Renal cortical epithelial cell (primary cell): ENCODE measurements at places on chromosomes 2 and 18. TPM values are rescaled to one million over a fixed set of nuclear protein-coding genes. Genes with fewer than 3 reads are reported as not detected.

Gene MYOM1
- total RNA-seq, result 0.99 TPM in 1 of 2 replicates, not detected in the other

Gene MAPK4
- 1.6 TPM in 1 of 2 replicates, not detected in the other for total RNA-seq

Gene LCT
- not detected in 2 replicates for total RNA-seq

- no peak for DNase-seq
These were observed 708 bp upstream of the RIF1 start for GRCh38 chr2:151408788-151409600.

Gene LYPD6
- total RNA-seq, result 1.6 and 5.6 TPM in 2 replicates

GRCh38 chr2:84435345-84436025 lies 23.6 kb downstream of the SUCLG1 start:
- DNase-seq, result peak; percentile 57

DNA sequence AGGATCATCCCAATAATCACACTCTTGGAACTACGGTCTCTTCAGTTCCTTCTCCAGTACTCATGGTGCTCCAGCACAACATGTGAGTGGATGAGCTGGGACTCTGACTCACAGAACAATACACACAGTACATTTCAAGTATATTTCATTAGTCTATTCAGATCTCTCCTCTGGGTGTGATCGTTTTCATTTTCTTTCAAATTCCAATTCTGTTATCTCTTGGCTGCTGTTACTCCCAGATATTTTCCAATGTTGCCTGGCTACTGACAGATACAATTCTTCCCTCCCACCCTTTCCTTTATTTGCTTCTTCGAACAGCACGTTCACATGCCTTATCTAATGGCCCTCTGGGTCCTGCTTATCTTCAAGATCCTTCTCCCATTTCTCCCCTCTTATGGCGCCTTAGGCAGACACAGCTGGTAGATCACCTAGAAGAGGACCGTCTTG lies 216.0 kb downstream of the ACKR3 start:
- no peak for DNase-seq

Gene TRIM43
- total RNA-seq, result 0.05 TPM in 1 of 2 replicates, not detected in the other

Gene DNAH7
- 1.0 and 7.9 TPM in 2 replicates for total RNA-seq

DNA sequence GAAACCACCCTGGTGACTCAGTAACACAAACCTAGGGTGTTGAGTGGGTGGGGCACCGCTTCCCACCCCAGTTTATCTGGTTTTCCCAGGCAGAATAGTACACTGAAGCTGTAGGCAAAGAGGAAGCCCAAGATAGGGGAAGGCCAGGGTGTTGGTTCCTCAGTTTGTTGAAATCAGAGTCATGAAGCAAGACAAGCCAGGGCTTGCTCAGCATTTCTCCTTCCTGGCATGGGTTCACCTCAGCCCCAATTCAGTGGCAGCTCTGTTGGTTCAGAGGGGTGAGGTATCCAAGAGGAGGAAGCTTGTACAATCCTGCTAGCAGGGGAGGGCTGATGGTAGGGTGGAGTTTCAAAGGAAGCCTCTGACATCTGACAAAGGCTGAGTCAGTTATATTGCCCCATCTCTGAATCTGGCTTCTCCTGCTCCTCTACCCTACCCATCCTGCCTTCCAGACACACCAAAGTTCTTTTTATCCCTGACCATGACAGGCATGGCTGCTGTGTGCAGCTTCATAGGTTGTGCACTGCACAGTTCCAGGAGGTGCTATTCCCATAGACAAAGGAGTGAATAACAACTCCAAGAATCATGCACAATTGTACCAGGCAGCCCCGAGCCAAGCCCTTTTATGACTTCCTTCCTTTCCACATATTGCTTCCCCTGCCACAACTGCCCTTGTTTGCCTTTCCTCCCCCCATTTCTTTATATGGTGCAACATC lies 24.9 kb upstream of the RAB10 start:
- DNase-seq, result peak; percentile 87

GRCh38 chr2:230875347-230876315 lies 10.9 kb downstream of the ITM2C start:
- DNase-seq, result no peak

GRCh38 chr2:120798567-120799247 lies 63.0 kb downstream of the GLI2 start:
- no peak for DNase-seq

- no peak for DNase-seq
These were observed 690.1 kb upstream of the KLHL29 start for GRCh38 chr2:22694856-22695255.

Gene ZC3H15
- 85.1 and 115 TPM in 2 replicates for total RNA-seq

Gene LTBP1
- total RNA-seq, result 0.89 and 3.6 TPM in 2 replicates

Gene ADD2
- 0.35 and 2.3 TPM in 2 replicates for total RNA-seq

DNA sequence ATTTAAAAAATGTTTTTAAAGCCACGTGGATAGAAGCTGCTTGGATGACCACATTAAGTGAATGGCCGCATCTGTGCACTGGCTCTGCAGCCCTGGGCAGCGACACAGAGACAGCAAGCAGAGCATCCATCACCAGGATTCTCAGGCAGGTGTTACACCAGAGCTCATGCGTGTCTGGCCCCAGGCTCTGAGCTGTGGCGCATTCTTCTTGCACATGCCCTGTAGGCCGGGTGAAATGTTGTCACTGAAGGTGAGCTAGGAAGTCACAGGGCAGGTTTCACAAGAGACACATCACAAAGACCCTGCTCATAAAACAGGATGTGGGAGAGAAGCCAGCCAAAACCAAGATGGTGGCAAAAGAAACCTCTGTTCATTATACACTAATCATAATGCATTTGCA lies 8.4 kb upstream of the PXDN start:
- DNase-seq, result no peak

Gene AQP12A
- not detected in 2 replicates for total RNA-seq

DNA sequence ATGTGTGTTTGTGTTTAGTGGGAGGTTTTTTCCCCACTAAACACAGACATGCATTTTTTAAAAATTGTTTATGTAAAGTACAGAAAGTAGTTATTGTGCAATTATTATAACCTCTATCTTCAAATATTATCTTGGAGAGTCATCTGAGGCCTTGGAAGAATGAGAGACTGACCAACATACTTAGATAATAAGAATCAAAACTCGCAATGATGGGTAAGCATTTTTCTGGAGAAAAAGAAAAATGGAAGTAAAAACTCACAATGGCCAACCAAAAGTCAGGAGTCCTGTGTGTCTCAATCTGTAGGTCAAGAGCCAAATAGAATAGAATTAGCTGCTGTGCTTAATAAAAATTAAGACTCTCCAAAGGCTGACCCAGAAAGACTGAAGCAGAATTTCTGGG lies 43.0 kb downstream of the MEMO1 start:
- DNase-seq, result no peak

DNA sequence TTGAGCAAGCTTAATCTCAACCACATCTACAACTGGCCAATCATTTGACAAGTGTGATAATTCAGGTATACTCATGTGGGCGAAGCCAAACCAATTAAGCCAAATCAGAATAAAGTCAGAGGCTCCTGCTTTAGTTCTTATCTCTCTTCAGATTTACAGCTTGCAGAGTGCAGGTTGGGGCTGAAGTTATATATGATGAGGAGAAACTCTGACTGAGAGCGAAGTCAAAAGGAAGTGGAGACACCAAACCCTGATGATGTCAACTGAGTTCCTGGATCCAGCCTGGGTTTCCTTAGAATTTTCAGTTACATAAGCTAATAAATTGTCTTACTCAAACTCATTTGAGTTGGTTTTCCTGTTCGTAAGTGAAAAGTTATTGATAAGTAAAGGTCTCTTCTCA lies 73.9 kb downstream of the ASXL2 start:
- no peak for DNase-seq

DNA sequence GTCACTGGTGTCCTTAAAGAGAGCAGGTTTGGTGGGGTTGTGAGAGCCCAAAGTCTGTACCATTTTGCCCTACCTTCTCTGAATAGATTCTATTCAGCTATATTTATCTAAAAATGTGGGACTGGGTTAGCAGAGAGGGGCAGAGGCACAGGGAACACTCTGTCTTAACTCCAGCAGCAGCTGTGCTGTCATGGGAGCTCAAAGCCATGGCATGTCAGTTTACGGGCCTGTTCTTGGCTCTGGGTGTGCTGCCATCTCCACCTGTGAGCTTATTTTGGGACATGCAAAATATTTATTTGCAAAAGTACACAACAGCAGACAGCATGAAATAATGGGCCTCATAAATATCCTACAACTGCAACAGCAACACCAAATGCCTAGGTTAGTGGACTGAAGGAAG lies 129.6 kb upstream of the KCTD1 start:
- DNase-seq, result no peak

Gene MOGAT1
- total RNA-seq, result not detected in 2 replicates

- DNase-seq, result no peak
These were observed 7.5 kb upstream of the DLX2 start for GRCh38 chr2:172109988-172110811.
